HL-60 (cell line): ENCODE measurements at places on chromosomes 12 and 14.

DNA sequence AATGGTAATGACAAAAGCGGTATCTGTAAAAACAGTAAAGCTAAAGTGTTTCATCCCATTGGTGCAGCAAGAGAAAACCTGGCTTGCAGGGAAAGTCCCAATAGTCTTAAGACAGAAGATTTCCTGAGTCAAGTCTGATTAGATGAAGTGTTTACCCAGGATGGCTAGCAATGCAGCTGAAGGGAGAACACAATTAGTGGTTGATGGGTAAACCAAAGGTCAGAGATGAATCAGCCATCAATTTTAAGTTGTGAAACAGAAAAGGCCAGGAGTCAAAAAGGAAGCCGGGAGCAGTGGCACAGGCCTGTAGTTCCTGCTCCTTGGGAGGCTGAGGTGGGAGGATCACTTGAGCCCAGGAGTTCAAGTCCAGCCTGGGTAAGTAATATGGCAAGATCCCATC lies 52.6 kb downstream of the SEC23A start:
- no peak for DNase-seq

DNA sequence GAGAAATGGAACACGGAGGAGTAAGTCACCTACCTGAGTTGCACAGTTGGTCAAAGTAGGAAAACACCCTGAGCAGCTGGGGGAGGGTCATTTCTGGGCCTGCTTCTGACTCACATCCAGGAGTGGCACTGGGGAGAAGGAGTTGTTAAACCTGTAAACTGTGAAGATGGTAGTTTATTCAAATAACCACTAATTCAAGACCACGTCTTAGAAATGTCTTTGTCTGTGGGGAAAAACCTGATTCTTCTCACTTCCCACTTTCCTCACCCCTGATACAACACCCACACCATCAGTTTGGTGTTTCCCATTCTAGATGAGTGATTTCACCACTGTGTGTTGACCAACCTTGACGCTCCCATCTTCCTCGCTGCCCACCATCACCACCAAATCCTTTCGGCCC lies 207.1 kb downstream of the ANO4 start:
- DNase-seq: no peak

DNA sequence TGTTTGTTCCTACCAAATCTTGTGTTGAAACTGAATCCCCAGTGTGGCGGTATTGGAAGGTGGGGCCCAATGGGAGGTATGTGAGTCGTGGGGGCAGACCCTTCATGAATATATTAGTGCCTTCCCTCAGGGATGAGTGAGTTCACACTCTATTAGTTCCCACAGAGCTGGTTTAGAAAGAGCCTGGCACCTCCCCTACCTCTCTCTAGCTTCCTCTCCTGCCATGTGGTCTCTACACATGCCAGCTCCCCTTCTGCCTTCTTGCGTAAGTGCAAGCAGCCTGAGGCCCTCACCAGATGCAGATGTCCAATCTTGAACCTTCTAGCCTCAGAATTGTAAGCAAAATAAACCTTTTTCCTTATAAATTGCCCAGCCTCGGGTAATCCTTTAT lies 105.8 kb downstream of the SPTSSA start:
- peak; percentile 91 for DNase-seq

DNA sequence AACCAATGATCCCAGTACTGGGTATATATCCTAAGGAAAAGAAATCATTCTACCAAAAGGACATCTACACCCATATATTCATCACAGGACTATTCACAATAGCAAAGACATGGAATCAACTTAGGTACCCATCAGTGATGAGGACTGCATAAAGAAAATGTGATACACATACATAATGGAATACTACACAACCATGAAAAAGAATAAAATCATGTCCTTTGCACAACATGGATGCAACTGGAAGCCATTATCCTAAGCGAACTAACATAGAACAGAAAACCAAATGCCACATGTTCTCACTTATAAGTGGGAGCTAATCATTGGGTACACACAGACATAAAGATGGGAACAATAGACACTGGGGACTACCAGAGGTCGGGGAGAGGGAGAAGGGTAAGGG lies 86.0 kb upstream of the LGR5 start:
- DNase-seq: no peak

GRCh38 chr12:92114834-92115233 lies 30.8 kb downstream of the BTG1 start:
- no peak for DNase-seq

- DNase-seq: no peak
These were observed 791 bp downstream of the TMEM233 start for GRCh38 chr12:119594399-119594730.

GRCh38 chr12:92146497-92147224 lies 1.0 kb upstream of the BTG1 start:
- DNase-seq: no peak

DNA sequence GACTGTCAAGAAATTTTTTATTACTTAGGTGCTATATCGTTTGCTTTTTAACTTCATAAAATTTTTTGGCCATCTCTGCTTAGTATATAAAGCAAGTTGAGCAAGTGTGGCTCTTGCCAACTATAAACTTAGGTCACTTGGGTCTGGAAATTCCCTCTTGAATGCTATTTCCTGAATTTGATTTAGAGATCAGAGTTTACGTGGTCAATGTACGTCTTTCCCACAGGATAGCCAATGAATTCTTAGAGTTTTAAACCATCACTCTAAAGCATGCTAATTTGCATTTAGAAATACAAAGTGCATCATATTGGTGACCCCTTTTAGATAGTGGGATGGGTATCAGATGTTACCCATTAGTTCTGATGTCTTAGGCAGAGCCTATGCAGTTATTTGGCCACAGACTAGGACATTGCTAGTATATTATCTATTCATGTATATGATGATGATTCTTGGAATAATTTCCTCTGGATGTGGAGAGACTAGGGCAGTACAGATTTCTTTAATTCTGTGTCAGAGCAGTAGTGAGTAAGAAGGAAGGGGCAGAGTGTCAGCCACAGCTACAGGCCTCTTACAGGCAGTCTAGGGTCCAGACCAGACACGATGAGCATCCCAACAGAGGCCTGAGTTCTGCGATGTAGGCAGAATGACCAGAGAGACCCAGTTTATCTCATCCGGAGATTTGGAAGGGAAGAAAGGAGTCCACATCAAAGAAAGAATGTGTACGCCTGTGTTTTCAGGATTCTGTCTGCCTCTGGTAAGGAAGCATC lies 30.3 kb downstream of the SCN8A start:
- DNase-seq: no peak

GRCh38 chr12:56768424-56768823 lies 5.3 kb downstream of the HSD17B6 start:
- no peak for DNase-seq

- no peak for DNase-seq
These were observed 202.3 kb downstream of the STXBP6 start for GRCh38 chr14:24847568-24848095.

GRCh38 chr12:47721431-47721973 lies 3.8 kb downstream of the ENDOU start:
- DNase-seq: peak; percentile 66

DNA sequence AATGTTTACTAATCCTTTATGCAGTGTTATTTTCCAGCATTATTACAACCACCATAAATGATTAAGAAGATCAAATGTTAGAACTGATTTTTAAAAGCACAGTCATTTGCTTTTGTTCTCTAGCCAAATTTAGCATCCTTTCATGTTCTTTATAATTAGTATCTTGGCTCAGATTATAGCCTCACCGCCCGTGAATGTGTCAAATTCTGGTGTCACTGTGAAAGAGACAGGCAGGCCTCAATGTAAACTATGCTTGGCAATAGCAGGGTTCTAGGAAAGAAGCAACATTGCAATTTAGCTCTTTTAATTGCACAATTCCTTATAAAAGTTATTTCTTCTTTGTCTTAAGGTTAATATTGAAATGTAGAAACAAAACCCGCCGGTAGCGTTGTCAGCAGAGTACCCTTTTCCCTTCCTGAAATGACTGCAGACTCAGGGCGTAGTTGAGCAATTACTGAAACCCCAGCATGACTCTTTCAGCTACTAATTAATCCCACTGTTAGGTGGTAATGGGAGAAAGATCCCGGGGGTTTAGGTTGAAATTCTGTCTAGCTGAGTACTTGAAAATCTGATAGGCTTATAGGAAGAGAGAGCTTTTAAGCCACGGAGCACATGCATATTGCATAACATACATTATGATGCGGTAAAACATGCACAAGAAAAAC lies 1600.5 kb upstream of the SEL1L start:
- DNase-seq: no peak

DNA sequence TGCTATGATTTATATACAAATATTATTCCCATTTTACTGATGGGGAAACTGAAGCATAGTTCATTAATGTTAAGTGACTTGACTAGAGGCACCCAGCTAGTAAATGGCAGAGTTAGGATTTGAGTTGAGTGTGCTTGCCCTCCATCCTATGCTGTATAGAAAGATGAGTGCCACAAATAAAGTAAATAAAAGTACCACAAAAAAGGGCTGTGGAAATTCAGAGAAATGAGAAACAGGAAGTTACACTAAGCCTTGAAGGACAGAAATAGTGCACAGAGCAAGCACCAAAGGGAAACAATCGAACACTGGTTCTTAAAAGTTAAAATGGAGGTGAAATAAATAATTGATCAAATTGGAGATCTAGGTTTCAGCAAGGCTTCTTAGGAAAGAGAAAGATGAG lies 9.2 kb upstream of the ABCD2 start:
- no peak for DNase-seq

DNA sequence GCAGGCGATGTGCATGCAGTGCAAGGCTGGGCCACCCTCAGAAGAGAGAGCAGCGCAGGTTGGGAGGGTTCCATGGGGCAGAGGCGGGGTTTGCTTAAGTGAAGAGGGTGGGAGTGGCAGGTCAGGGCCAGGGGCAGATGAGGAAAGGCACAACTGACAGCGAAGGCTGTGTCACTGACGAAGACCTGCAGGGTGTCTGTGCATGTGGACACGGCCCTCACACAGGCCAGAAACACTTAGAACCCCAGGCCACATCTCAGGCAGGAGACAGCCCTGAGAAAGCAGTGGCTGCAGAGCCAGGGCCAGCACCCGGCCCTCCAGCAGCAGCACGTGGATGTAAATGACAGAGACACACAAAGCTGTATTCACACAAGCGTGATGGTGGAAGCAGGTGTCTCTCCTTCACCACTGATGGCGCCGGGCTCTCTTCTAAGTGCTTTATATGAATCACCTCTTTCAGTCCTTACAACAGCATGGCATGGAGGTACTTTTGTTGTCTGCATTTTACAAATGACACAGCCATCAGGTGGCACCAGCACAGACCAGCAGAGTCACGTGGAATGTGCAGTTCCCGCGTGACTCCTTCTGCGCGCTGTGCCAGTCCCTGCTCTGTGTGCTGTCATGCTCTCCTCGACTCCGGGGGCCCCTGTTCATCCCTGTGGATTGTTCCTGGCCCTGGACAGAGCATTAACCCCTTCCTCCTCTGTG lies 54.6 kb downstream of the TSPAN11 start:
- DNase-seq: no peak

DNA sequence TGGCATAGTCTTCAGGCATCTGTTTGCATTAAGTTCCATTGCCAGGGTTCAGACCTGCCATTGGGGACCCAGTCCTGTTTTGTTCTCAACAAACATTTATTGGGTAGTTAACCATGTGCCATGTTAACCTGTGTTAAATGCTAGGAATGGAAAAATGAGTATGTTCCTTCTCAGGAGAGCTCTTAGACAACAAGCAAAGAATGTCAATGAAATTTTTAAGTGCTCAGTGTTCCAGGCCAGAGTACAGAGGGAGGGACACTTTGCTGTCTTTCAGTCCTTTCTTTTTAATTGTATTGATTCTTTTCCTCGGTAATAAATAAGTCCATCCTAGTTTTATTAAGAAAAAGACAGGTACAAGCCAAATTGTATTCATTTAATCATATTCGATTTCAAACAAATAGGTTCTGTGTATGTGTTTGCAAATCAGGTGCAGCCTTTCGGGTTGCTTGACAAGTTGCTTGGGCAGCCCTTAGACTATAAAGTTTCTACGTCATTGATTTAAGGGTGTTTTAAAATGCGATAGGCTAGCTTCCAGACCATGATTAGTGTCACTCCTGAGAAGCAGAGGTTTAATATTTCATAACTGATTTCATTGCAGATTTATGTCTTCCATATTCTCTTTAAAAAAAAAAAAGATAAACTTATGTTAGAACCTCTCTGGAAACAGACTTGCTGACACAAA lies 123.1 kb downstream of the DERA start:
- no peak for DNase-seq

DNA sequence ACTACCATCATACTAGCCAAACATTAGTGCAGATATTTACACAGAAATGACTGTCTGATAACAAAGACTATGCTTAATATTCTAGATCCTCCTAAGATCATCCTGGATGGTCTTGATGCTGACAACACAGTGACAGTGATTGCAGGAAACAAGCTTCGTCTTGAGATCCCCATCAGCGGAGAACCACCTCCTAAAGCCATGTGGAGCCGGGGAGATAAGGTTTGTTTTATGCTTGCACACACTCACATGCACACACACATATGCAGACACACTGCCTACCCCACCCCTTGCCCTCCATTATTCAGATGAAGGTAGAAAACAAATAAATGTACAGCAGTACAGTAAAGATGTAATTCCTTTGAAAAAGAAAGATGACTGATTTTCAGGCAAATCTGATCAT lies 44.4 kb upstream of the CHPT1 start:
- no peak for DNase-seq

GRCh38 chr14:28769276-28769880 lies 2.8 kb downstream of the FOXG1 start:
- no peak for DNase-seq

- no peak for DNase-seq
These were observed 1.0 kb upstream of the PLEKHA5 start for GRCh38 chr12:19128485-19128884.

DNA sequence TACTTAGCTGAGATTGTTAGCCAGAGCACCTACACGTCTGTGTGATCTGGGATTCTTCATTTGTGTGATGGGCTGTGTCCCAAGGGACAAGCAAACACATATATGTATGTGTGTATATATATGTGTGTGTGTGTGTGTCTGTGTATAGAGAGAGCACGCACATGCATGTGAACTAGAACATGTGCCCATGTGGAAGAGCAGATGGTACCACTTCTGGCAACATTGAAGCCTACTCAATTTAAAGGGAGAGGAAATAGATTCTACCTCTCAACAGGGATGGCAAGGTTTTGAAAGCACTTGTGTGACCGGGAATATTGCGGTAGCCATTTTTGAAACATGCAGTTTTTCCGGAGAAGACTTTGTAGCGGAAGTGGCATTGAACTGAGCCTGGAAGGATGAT lies 1.4 kb downstream of the TOMM20L start:
- no peak for DNase-seq

DNA sequence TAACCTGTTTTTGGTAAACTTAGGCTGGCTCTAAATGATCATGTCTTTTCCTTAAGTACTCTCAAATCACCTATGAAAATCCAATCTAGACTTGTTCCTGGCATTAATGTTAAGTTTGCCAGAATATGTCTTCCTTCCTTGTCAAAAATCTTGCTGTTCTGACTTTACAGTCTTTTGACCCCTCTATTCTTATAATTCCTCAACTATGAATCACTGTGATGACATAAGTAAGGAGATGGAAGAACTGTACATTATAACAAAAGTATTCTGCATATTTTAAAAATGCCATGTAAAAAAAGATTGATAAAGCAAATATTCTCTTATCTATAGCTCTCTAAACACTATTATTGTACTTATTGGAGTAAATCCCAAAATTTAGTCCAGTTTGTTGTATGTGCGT lies 51.4 kb upstream of the BAZ1A start:
- DNase-seq: no peak
